Urinary bladder (tissue), 4 donors: ENCODE measurements at places on chromosomes 16 and 17. TPM values are rescaled to one million over a fixed set of nuclear protein-coding genes. Genes with fewer than 3 reads are reported as not detected.

- DNase-seq, result no peak
Observed at GRCh38 chr17:19945009-19945626, 32.5 kb downstream of the AKAP10 start.

DNA sequence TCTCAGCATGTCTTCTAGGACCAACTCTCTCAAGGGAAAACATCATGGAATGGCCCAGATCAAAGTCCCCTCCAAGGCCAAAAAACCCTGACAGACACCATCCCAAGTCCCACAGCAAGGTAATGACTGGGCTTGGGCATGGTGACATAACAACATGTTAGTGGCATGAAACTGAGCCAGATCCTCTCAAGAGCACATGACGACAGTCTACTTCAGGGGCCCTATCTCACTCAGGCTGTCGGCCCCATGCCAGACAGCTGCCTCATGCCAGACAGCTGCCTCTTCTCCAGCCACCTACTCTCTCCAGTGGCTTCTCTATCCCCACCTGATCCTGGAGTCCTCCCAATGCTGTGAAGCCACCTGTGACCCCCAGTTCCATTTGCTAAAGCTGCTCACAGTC is 18.4 kb downstream of the HSD11B2 start:
- DNase-seq, result no peak

DNA sequence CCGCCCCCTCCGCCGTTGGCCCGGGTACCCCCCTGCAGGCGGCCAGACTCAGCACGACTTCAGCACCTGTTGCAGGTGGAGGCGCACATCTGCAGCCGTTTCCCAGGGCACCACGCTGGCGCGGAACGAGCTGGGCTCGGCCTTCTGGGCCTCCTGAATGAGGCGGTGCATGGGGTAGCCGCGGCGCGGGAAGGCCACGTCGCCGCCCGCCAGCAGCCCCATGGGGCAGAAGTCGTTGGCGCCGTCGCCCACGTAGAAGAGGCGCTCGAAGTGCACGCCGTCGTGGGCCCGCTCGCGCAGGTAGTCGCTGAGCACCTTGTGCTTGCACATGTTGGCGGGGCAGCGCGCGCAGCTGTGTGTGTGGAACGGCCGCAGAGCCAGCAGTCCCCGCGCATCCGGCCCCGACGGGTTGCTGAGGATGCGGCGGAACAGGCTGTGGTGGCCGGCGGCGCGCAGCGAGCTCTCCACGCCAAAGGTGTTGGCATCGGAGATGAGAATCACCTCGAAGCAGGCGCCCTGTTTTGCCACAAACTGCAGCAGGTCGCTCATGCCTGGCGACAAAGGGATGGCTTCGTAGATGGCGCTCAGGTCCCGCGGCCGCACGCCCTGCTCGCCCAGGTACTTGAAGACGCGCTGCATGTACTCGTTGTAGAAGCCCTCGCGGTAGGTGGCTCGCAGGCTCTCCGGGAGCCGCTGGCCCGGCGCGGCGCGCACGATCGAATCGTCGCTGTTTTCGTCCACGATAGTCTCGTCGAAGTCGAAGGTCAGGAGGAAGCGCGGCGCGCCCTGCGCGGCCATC is 6.2 kb downstream of the PHOSPHO1 start:
- no peak for DNase-seq

- no peak for DNase-seq
Observed at GRCh38 chr16:83967838-83968305, at the start of gene NECAB2. TSS of gene NECAB2 (plus strand) at chr16:83968244. CDS start at chr16:83968649, 405 bp downstream.

- DNase-seq, result no peak
Observed at GRCh38 chr17:19736071-19736470, 12.0 kb downstream of the ALDH3A1 start.

DNA sequence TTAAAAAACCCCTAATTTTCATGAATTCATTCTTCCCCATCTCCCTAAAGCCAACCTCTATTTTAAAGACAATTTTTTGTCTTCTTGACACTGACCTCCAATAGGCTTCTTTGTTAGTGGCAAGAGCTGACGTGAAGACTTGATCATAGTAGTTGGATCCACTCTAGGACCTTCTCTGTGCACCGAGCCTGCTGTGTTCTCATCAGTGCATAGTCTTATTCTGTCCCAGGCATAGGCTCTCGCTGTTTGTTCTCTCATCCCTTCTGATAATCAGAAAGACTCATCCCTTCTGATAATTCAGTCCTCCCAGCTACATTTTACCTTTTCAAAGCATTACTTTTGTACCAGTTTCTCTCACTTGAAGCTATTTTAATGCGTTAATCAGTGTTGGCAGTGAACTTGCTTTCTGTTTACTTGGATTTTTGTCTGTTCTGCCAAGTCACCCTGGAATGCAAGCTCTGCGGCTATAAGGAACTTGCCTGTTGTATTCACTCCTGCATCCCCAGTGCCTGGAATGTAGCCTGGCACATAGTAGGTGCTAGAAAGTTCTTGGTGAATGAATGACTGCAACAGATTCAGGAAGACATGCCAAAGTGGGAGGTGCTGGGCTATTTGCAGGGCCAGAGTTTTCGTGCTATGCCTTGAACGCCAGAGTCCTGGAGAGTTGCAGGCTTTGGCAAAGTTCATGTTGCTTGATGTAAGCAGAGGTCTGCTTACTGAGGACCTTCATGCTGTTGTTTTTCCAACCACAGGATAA is 147.6 kb upstream of the MPHOSPH6 start:
- no peak for DNase-seq

DNA sequence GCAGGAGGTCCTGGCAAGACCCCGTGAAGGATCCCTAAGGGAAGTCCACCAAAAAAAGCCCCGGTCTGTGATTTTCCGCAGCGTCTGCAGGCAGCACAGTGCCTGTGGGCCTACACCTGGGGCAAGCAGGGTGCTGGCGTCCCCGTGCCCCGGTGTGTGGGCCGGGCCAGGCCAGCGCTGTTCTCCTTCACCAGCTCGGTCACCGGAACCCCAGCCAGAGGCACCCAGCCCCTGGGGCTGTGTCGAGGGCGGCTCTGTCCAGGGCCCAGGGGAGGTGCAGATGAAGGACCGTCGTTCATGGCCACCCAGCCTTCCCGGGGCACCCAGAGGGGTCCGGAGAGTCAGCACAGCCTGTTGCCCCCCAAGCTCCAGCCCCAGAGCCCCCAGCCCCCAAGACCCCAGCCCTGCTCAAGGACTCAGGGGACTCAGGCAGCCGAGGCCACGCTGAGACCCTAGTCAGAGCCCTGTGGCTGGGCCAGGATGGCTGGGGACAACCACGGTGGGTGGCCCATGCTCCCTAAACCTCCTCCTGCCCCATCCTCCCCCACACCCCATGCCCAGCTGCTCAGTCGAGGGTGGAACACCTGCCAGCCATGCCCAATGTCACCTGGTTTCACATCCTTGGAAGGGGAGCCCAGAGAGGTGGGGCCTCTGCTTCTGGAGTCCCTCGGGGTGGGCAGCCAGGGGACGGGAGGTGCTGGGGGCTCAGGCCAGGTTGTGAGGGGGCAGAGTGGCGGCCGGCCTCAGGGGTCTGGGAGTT is 5.7 kb upstream of the C1QTNF8 start:
- no peak for DNase-seq

DNA sequence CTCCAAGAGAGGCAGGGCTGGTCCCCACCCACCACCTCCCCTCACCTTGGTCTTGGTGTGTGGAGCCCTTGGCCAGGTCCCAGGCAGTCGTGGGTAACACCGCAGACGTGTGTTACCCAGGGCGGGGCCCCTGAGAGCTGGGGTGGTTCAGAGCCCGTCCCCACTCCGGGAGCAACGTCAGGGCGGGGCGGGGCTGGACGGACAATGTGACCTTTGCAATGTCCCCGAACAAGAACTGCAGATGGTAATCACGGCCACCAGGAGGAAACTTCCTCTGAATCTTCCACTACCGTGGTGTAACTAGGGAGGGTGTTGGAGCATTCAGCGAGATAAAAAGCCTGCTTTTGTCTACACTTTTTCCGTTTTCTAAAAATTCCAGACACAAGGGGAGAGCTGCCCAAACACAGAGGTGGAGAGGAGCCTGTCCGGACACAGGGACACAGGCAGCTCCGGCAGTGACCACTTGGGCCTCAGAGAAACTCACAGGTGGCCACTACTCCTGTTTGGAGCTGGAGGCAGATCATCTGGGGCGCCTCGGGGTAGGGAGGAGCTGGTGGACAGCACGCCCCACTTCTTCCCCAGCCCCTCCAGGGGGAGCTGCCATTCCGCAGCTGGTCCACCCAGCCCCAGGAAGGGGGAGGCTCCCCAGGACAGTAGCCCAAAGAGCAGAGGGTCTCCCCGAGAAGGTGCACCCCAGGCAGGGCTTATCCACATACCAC is 14.2 kb upstream of the SLC38A10 start:
- no peak for DNase-seq

DNA sequence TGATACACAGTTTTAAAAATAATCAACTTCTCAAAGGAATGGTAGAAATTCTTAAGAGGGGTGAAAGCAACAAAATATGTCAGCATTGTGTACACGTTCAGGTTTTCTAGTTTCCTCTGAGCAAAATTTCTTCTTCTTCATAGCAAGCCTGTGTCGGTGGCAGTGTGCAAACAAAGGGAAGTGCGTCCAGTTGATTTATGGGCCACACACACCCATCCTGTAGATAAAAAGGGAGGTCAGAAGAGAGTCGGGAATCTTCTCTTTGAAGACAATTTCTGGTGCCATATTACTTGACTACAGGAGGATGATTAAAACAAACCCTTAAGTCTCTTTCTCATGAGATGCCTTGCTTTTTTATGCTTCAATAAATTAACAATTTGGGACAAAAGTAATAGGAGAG is 484.1 kb upstream of the SALL1 start:
- no peak for DNase-seq

GRCh38 chr17:45666046-45666600 is 118.0 kb upstream of the CRHR1 start:
- DNase-seq, result no peak

DNA sequence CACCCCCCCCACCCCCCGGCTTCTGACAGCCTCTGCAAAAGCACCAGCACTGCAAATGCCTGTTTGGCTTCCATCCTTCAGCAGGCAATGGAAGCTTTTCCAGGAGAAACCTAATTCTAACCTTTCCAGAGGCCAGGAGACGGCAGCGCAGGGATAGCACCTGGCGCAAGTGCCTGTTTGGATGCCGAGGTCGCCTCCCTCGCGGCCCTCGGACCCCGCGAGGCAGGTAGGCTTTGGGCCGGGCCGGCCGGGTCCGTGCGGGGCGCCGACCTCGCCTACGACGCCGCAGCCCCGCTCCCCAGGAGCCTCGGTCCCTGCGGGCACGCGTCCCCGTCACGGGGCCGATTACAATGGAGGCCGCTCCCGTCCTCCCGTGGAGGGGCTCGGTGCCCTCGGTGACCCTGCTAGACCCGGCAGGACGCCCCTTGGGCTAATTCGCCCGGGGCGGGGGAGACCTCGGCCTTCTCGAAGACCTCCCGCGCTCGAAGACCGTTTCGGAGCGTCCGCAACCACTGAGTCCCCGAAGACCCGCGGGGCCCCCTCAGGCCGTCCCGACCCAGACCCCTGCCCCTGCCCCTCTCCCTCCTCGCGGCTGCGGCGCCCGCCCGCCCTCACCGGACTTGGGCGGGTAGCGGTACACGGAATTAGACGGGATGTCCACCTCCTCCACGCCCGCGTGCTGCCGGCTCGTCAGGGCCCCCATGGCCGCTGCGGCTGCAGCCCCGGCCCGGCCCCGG is 587 bp downstream of the RNF157 start:
- no peak for DNase-seq

DNA sequence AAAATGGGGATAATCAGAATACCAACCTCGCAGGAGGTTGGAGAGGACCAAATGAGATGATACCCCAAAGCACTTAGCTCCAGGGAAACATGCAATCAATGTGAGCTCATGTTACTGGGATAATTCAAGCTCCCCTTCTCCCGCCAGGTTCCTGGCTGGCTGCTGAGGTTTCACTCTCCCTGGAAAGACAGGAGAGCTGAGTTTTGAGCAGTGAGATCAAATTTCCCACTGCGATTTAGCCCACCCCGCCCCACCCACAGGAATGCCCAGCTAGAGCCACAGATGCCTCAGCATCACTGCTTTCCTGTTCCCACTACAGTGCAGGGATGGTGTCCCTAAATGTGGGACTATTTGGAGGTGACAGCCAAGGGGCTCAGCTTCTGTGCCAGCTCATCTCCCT is 56.7 kb downstream of the ZNF423 start:
- no peak for DNase-seq

DNA sequence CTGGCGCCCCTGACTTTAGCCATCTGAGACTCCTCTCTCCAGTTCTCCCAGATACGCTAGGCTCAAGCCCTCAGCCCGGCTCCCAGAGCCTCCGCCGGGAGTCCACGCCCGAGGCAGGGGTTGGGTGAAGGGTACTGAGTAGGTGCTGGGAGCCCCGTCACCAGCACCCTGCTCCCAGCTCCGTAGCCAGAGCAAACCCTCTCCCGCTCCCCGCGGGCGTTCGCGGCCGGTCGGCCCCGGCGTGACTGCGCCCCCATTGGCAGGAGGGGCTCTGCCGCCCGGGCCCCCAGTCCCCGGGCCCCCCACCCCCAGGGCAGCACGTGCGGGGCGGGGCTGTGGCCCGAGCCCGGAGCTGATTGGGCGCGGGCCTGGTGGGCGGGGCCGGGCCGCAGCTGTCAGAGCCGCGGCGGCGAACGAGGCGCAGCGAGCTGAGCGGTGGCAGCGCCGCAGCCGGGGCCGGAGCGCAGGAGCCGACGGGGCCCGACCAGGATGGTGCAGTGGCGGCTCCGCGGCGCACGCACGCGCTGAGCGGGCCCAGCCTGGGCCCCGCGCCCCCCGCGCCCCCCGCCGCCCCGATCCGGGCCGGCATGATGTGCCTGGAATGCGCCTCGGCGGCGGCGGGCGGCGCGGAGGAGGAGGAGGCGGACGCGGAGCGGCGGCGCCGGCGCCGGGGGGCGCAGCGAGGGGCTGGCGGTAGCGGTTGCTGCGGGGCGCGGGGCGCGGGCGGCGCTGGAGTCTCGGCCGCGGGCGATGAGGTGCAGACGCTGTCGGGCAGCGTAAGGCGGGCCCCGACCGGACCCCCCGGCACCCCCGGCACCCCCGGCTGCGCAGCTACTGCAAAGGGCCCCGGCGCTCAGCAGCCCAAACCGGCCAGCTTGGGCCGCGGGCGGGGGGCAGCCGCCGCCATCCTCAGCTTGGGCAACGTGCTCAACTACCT is at the start of gene SPNS2:
Gene SPNS2, plus strand, starts transcription at position 421 of the 937 bp plus-strand sequence. Its CDS starts 167 bp downstream, at position 588.
- no peak for DNase-seq

DNA sequence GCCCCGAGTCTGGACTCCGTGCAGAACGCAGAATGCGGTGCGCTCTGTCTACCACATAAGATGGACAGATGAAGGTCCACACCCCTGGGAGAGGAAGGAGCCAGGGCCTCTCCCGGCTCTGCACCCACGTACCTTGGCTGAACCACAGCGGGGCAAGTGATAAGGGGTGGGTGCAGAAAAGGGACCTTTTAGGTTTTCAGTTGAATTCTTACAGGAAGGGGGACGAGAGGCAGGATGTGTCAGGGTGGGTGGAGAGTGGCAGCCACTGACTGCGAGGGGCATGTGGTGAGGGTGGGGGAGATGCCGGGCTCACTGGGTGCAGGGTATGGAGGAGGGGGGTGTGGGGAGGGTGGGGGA is 372 bp downstream of the CD300A start:
- DNase-seq, result no peak

- DNase-seq, result no peak
Observed at GRCh38 chr17:76930107-76930506, 61.9 kb downstream of the MGAT5B start.

GRCh38 chr16:19105891-19106624 is 7.7 kb upstream of the ITPRIPL2 start:
- DNase-seq, result no peak

- no peak for DNase-seq
Observed at GRCh38 chr16:54313789-54314188, 27.2 kb upstream of the IRX3 start.

The TRPV3 gene
- total RNA-seq, result 5.1 TPM

The GDPD3 gene
- 4.6 TPM for total RNA-seq
